ENCODE measurements at places on chromosomes 5 and 9. TPM values are rescaled to one million over a fixed set of nuclear protein-coding genes. Genes with fewer than 3 reads are reported as not detected.
A peak's percentile ranks its signal among the peaks of the same experiment; 100 is the strongest.

- no peak for DNase-seq
Observed at GRCh38 chr9:91730806-91731205, 219.2 kb downstream of the ROR2 start.

IFNB1 gene
- total RNA-seq = not detected

DNA sequence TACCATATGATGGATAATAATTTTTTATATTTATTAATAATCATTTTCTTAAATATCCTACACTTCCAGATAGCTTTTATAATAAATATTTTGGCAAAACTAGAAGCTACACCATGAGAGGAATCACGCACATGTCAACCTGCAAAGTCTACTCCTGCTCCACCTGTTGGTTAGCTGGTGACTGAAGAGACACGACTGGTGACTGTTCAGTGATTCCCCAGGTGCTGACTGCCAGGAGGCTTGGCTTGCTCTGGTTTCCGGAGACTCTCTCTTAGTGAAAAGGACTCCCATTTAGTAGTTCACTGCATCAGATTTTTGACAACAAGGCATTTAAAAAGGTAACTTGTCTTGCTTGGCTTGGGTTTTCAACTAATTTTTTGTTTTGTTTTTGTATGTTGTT is 20.9 kb downstream of the GZMA start:
- DNase-seq = no peak

MZB1 gene
- total RNA-seq = 12.9 TPM

GABRB2 gene
- total RNA-seq = 0.34 TPM

C9orf43 gene
- total RNA-seq = 0.62 TPM

DNA sequence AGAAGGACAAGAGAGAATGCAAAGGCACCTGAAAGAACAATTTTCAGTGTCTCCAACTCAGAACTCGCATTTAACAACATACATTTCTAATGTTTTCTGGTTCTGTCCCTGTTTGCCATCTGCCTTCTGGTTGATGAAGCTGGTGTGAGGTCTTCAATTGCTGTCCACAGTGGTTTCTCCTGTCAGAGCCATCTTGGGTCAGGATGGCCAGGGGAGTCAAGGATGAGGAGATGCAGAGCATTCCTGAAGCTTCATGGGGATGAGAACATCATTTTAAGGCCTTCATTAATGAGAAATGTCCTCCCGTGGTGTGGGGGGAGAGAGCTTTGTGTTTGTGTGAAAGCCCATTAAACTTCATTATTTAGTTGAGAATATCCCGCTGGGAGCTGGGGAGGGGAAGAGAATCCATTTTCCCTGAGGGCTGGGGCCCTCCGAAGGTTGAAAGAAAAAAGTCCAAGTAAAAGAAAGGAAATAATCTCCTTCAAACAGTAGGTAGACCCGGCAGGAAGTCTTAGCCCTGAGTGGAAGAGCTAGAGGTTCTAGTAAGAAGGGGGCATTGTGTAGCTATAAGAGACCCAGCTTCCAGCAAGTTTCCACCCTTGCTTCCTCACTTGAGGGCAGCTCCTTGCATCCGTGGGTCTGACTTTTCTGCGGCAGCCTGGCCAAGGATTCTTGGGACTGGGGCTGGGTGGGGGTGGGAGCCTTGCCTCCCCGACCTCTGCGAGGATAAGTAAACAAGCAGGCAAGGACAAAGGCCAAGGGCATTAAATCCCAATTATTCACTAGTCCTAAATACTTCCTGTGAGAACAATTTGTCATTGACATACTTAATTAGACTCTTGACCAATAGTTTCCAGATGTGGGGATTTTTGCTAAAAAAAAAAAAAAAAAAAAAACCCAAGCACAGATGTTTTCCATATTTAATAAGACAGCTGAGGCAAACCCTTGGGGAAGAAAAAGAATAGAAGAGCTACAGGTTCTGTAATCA is 119.2 kb downstream of the MSX2 start:
- DNase-seq = no peak

DNA sequence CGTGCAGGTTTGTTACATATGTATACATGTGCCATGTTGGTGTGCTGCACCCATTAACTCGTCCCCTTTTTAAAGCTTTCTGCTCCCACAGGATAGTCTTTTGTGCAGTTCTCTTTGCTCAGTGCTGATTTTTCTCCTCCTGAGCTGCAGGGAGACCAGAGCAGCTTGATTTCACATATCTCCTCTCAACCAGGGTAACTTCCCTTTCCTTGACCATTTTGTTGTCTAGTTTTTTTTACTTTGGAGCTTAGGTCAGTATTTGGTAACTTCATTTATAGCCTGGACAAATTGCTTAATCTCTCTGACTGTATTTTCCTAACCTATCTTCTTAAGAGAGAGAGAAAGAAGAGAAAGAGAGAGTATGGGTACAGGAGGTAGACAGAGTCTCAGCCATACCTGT is 137.1 kb upstream of the ZNF366 start:
- DNase-seq = no peak

DNA sequence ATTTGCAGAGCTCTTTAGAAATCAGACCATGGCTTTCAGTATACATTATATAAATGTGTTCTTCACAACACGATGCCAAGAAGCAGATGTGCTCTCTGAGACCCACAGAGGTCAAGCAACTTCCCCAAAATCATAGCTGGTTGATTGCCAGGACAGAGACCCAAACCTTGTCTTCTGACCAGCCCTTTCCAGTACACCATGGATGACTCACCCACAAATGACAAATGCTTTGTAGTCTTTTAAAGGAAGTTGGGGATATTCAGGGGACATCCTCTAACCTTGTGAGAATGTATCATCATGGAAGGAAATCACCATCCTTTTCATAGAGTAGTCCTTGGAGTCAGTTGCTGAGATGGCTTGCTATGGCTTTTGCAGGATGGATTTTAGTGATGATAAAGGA is 30.1 kb downstream of the ZNF462 start:
- no peak for DNase-seq

- DNase-seq = no peak
Observed at GRCh38 chr9:3244963-3245653, 280.7 kb downstream of the RFX3 start.

GPR21 gene
- total RNA-seq = 7.8 TPM

DNA sequence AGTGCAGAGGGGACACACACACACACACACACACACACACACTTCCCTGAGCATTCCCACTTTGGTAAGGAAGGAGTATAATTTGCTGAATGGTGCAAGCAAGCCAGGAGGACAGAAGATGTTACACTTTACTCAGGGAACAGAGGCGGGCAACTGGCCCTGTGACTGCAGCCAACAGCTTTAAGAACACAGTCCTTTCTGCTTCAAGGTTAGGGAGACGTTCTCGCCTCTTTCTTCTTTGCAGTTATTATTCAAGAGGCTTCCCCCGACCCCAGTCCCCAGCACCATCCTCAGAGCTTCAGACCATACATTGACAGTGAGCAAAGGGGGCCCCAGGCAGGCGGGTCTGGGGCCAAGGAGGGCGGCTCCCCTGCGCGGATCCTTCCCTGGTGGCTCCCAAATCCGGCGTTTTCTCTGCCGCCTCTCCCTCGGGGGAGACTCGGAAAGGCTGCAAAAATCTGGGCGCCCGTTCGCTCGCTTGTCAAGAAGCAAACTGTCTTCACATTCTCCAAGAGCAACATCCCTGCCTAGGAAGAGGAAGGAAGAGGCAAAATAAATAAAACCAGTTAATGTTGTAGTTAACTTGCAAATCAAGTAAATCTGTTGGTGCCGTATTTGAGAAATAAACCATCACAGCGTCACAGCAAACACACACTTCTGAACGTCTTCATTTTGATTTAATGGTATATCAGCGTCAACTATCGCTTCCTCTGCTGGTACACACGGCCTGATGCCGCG is 3.8 kb upstream of the LHX2 start:
- no peak for DNase-seq

DNA sequence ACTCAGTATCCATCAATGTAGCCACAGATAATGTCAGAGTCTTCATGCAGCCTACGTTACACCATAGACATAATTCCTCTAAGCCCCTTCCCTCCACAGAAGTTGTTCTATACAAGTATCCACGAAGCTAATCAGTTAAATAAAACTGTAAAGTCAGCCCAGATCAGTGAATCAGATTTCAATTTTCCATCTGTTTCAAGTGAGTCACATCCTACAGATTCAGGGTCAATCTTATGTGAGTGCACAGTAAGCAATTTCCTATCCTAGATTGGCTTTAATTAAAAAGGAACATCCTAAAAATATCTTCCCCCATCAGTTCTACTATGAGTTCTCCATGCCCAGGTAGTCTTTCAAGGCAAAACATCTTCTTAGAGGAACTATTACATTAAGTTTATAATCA is 402.5 kb downstream of the EFNA5 start:
- no peak for DNase-seq

DNA sequence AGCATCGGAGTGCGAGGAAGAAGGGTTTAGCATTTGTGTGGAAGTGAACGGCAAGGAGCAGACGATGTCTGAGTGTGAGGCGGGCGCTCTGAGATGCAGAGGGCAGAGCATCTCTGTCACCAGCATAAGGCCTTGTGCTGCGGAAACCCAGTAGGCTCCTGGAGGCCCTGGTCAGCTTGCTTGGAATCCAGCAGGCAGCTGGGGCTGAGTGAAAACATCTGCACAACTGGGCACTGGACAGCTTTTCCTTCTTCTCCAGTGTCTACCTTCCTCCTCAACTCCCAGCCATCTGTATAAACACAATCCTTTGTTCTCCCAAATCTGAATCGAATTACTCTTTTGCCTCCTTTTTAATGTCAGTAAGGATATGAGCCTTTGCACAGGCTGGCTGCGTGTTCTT is 72.1 kb downstream of the C7 start:
- no peak for DNase-seq

- DNase-seq = no peak
Observed at GRCh38 chr5:329121-329735, 7.7 kb downstream of the AHRR start.

GRCh38 chr9:123453076-123453667 is 97.2 kb downstream of the CRB2 start:
- no peak for DNase-seq

GRCh38 chr9:33229359-33230114 is 10.4 kb upstream of the SPINK4 start:
- DNase-seq = peak; percentile 92

SPINK6 gene
- total RNA-seq = not detected

GRCh38 chr5:38291355-38291754 is 33.0 kb downstream of the EGFLAM start:
- DNase-seq = no peak

GRCh38 chr5:132266031-132266835 is 8.7 kb downstream of the PDLIM4 start:
- DNase-seq = peak; percentile 43

BRINP1 gene
- 1.8 TPM for total RNA-seq

HTR4 gene
- total RNA-seq = not detected

GRCh38 chr5:53463909-53464621 is 16.4 kb upstream of the FST start:
- DNase-seq = no peak

GRCh38 chr5:58972301-58972700 is 389.4 kb downstream of the RAB3C start:
- DNase-seq = no peak

GRCh38 chr5:130002183-130002582 is 97.9 kb downstream of the CHSY3 start:
- no peak for DNase-seq

CCNO gene
- 16.5 TPM for total RNA-seq

DNA sequence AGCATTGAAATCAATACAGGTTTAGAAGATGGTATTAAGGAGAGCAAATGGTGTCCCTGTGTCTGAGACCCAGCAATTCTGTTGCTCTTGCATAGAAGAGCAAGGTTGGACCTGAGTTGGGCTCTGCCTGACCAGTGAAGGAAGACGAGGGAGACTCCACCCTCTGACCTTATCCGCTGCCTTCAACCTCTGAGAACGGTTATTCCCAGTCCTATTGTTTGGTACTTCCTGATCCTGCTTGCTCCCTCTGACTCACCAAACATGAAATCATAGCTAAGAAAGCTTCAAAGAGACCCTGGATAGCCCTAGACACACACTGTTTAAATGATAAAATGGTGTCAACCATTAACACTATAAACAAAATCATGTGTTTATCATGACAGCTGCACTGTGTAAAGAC is 218.5 kb downstream of the PLK2 start:
- DNase-seq = no peak

GBA2 gene
- 108 TPM for total RNA-seq

PAEP gene
- not detected for total RNA-seq

- DNase-seq = peak; percentile 2
Observed at GRCh38 chr5:176775409-176775808, 35.0 kb upstream of the UNC5A start.

- no peak for DNase-seq
Observed at GRCh38 chr5:83919071-83920041, 198.7 kb upstream of the HAPLN1 start.

DNA sequence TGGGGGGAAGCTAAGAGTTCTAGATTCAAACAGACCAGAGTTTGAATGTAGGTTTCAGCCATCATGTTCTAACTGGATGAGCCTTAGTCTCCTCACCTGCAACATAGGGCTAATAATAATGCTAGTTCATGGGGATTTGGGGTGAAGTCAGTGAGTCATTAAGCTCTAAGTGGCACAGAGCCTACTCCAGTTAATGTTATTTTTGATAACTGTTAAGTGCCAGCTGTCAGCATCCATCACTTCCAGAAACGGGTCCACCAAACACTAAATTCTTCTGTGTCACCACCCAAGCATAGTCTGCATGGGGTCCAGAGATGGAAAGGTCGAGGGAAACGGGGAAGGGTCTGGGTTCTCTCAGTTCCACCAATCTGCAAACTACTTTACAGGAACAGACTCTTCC is 1.8 kb upstream of the TSC1 start:
- no peak for DNase-seq

- no peak for DNase-seq
Observed at GRCh38 chr9:114210691-114211276, 55.4 kb downstream of the COL27A1 start.

BAAT gene
- total RNA-seq = not detected

CCDC180 gene
- 7.5 TPM for total RNA-seq

PCDHGC4 gene
- total RNA-seq = 3.6 TPM

DNA sequence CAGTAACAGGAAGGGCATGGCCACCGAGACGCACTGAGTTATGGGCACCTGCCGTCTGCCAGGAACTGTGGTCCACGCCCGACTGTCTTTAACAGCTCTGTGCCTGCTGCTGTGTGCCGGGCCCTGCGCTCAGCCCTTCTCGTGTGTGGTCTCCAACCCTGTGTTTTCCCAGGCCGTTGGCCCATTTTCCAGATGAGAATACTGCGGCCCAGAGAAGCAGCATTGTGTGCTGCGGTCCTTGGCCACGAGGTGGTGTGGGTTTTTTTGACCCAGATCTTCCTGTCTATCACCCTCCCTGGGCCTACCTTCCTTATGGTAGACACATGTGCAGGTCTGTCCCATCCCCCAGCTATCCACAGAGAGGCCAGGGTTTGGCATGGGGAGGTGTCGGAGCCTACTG is 47.0 kb downstream of the RXRA start:
- no peak for DNase-seq

KCNV2 gene
- total RNA-seq = not detected

GRCh38 chr5:176529116-176529740 is 8.0 kb downstream of the RNF44 start:
- DNase-seq = no peak

Measured in ureter (tissue), 1 donor.